ENCODE measurements at places on chromosomes 4 and X. TPM values are rescaled to one million over a fixed set of nuclear protein-coding genes. Genes with fewer than 3 reads are reported as not detected.
A peak's percentile ranks its signal among the peaks of the same experiment; 100 is the strongest.

MSX1 gene
- 0.57 TPM for total RNA-seq

ASB5 gene
- under 0.01 TPM for total RNA-seq

NAT8L gene
- total RNA-seq, result 0.09 TPM

PABPC1L2B gene
- total RNA-seq, result not detected

RNF212 gene
- 1.1 TPM for total RNA-seq

SORBS2 gene
- 13.8 TPM for total RNA-seq

IL2 gene
- total RNA-seq, result 4.2 TPM

LRCH2 gene
- total RNA-seq, result 1.0 TPM

AWAT2 gene
- total RNA-seq, result 0.05 TPM

UGT2A1 gene
- total RNA-seq, result 0.09 TPM

CYSLTR1 gene
- 5.7 TPM for total RNA-seq

C4orf54 gene
- total RNA-seq, result 1.4 TPM

SLC10A3 gene
- total RNA-seq, result 6.1 TPM

PLXNB3 gene
- 0.14 TPM for total RNA-seq

GRCh38 chr4:152996672-152997071 is 60.5 kb downstream of the FHDC1 start:
- no peak for DNase-seq

DNA sequence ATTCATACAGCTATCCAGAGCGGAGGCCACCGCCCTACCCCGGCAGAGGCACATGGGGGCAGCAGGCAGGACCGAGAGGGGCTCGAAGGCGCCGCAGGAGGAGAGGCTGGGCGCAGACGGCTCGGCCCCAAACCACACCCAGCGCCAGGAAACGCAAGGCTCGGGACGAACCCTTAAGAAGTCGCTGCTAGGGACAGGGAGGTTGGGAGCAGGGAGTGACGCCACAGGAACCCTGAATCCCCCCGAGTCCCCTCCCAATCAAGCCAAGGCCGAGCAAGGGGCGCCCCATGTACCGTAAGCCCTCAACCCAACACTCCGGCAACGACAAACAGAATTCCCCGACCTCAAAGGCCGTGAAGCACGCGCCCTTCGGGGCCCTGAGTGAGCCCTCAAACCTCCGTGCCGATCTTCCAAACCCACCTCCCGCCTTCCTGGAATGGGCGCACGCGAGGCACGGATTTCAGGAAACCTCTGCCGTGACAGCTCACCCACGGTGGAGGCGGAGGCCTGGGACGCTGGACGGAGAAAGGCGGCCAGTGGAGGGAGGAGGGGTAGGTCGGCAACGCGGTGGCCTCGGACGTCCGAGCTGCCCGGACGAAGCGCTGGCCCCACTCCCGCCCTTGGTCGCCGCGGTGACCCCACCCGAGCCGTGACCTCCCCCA is 1.8 kb downstream of the ZFYVE28 start:
- DNase-seq, result no peak

- DNase-seq, result no peak
These were observed 173.6 kb downstream of the AFAP1 start for GRCh38 chr4:7766086-7766485.

GRCh38 chrX:8960957-8961468 is 72.9 kb downstream of the FAM9B start:
- DNase-seq, result no peak

GRCh38 chr4:48270951-48271473 is 1.4 kb upstream of the TEC start:
- DNase-seq, result peak; percentile 85

- no peak for DNase-seq
These were observed 708.7 kb downstream of the TECRL start for GRCh38 chr4:63700569-63700968.

- no peak for DNase-seq
These were observed 59.0 kb upstream of the FGFBP2 start for GRCh38 chr4:16021804-16022560.

DNA sequence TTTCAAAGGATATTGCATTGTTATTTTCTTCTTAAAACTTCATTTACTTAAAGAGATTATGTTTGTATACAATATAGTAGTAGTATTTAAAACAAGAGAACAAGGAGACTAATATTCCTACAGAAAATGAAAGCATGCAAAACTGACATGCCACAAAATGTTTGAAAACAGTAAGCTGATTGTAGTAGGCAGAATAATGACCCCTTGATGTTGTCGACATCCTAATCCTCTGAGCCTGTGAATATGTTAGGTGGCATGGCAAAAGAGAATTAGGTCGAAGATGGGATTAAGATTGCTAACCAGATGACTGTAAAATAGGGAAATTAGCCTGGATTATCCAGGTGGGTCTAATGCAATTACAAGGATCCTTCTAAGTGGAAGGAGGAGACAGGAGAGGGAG is 522.2 kb upstream of the NR3C2 start:
- DNase-seq, result no peak

- DNase-seq, result no peak
These were observed 181.1 kb upstream of the SPRY1 start for GRCh38 chr4:123215536-123215935.

GRCh38 chr4:176357359-176358082 is 37.8 kb downstream of the SPCS3 start:
- no peak for DNase-seq

GRCh38 chr4:10077483-10078335 is 38.9 kb downstream of the WDR1 start:
- no peak for DNase-seq

DNA sequence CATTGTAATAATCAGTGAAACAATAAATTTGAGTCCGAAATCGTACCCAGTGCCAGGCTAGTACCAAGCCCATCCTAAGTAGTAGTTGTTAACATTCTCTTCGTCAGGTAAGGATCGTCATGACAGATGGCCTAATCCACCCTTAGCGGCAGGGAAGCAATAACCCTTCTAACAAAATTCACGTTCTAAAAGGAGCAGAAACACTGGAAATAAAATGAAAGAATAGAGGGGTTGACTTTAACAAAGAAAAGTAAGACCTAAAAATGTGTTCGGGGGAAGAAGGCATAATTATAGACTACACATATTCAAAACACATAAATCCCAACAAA is 142.7 kb downstream of the CPEB2 start:
- DNase-seq, result no peak

- DNase-seq, result no peak
These were observed 135.8 kb upstream of the NDST3 start for GRCh38 chr4:117898496-117898895.

DNA sequence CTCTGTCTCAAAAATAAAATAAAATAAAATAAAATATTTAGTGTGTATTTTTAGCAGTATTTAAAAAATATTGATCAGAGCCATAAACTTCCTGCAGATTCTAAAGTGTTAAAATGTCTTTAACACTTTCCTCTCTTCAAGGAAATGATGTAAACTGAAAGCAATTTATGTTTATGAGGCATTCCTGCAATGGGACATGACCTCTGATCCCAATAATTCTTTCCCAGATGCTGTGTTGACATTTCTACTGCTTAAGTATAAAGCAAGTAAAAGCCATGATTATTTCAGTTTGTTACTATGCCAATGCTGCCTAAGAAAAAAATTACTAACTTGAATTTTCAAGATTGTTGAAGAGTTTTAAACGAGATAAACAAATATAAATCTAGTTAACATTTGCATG is 29.0 kb downstream of the COQ2 start:
- DNase-seq, result no peak

DNA sequence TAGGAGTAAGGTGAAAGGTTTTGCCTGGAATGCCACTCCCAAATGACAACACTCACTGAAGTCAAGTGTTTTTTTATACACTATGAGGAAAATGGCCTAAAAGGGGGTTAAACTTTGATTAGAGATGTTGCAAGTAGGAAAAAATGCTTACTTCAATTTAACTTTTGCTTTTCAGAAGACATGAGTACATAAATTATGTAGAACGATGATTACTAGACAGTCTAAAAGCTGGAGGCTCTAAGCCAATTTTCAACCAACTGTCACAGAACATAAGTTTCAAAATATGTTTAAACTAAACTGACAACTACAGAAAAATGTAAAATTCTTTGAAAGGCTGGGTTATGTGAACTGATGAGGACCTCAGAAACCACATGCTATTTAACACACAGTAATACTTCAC is 83.4 kb downstream of the SHISA3 start:
- no peak for DNase-seq

DNA sequence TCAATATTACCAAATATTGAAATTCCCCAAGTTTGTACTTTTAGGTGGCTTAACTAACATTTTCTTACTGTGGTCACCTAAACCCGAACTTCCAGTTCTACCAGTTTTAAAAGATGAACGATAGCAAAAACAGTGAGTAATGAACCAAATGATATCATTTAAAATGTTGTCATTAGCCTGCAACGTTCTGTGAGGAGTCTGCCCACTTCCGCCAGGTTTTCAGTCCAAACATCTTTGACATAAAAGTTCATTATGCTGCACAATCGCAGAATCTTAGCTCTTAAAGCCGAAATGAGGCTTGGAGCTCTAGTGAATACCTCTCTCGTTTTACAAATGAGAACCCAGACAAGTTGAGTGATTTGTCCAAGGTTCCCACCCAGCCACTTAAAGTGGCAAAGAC is 762 bp downstream of the PIGA start:
- no peak for DNase-seq

GRCh38 chr4:16116493-16116990 is 32.7 kb upstream of the PROM1 start:
- DNase-seq, result no peak

- no peak for DNase-seq
These were observed 63.9 kb downstream of the TSC22D3 start for GRCh38 chrX:107711521-107712181.

GRCh38 chr4:93183576-93183975 is 645.0 kb upstream of the ATOH1 start:
- DNase-seq, result no peak

GRCh38 chr4:2800691-2801596 is 8.1 kb downstream of the SH3BP2 start:
- no peak for DNase-seq

GRCh38 chr4:2849267-2850152 is 5.9 kb downstream of the ADD1 start:
- DNase-seq, result no peak

DNA sequence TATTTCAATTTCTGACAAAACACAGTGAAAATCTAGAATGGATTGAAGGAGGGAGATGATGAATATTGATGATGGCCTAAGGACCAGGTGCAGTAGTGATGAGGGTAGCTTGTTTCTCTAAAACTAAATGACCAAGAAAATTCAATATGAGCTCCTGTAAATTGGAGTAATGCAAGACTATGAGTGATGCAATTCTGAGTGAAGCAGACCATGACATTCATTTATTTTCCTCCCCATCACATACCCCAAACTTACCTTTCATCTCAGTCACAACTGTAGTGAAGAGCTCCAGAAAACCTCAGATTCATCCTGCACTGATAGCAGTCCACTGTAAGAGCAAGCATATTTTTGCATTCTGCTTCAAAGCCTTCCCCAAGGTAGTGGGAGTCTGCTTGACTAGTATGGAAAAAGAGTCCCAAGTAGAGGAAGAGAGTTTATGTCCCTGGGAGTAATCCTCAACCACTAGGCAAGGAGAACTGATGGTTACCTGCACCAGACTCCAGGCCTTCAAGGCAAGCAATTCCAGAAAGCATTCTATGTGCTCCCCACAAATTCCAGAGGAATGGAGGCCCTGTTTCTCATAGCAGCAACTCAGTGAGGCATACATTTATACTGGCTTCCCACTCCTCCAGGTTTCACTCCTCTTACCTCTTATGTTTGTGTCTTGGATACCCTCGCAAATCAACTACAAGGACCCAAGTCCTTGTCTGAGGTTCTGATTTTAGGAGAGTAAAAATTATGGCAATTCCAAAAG is 47.2 kb downstream of the CXCL1 start:
- no peak for DNase-seq

GRCh38 chr4:116223040-116223732 is 862.2 kb downstream of the TRAM1L1 start:
- no peak for DNase-seq

- no peak for DNase-seq
These were observed 20.0 kb upstream of the S100G start for GRCh38 chrX:16629909-16630308.

GRCh38 chr4:54588404-54588803 is 69.4 kb upstream of the KIT start:
- DNase-seq, result no peak

DNA sequence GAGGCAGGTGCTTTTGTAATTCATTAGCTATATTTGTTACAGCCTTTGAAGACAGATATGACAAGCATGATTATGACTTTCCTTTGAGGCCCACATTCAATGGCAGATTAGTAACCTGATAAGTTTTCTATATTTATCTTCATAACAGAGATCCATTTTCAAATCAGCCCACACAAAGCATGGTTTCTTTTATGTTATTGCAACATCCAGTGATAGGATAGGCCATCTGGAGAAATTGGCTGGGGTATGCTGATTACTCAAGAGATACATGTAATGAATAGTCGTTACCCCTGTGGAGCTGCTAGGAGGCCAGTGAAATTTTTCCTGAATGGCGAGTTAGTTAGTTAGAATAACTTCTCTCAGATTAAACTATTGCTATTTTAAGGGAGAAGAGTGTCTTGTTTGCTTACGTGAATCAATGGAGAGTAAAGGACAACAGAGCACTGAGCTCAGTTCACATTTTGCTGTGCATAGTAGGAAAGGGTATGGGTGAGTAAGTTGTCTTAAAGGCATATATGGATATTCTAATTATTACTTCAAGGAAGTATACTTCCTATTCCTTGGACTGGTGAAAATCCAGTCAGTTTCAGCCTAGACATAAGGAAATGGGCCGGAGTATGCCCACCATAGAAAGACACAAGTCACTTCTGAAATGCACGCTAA is 79.2 kb upstream of the DKK2 start:
- no peak for DNase-seq

GRCh38 chrX:65644621-65645289 is 22.7 kb upstream of the MSN start:
- no peak for DNase-seq
